ENCODE measurements at places on chromosomes 11 and 22. TPM values are rescaled to one million over a fixed set of nuclear protein-coding genes. Genes with fewer than 3 reads are reported as not detected.

Gene TSSK2
- not detected for total RNA-seq

Gene UBQLN3
- total RNA-seq: 1.1 TPM

Gene APOA1
- total RNA-seq: 7.0 TPM

Gene CECR2
- 4.8 TPM for total RNA-seq

Gene CABP4
- 2.5 TPM for total RNA-seq
